Stimulated activated CD4-positive, alpha-beta T cell treated with anti-CD3 and anti-CD28 coated beads, Interleukin-1b, Interleukin-23, amount 100 ng/mL, for 4 hours (primary cell): ENCODE measurements at places on chromosomes 4 and X.

DNA sequence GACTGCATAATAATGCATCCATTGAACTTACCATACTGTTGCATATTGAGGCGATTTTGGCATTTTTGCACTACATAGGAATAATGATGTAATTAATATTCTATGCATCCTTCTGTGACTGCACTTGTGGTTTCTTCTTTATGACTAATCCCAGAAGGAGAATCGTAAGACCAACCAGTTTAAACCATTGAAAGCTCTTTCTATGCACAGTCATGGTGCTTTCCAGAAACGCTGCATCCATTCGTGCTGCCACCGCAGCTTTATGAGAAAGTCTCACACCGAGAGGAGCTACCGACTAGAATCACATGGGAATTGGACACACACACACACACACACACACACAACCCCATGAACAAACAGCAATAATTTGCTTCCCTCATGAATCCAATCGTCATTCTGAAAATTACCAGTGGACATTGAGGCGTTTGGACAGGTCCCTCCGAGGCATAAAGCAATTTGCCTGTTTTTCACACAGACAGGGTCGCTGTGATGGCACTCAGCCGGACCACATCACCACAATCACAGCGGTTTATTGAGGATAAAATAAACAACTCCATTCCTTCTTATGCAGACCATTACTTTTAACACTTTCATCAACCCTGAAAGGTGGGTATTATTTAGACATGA is 64.2 kb downstream of the PACRGL start:
- DNase-seq = no peak

DNA sequence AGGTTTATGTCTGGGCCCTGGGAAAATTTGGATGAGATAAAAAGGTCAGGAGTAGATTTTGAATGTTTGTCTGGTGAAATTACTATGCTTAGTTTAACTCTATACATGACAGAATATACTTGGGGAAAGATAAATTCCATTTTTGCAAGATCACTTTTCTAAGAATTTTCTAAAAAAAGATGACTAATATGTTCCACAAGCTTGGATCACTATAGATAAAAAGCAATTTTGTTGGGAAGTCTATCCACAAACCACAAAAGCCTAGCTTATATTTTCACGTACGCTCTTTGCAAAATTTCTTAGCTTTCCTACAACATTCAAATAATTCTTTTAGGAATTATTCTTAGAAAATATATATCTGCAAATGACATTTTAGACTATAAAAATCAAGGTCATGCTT is 20.6 kb upstream of the COQ2 start:
- no peak for DNase-seq

DNA sequence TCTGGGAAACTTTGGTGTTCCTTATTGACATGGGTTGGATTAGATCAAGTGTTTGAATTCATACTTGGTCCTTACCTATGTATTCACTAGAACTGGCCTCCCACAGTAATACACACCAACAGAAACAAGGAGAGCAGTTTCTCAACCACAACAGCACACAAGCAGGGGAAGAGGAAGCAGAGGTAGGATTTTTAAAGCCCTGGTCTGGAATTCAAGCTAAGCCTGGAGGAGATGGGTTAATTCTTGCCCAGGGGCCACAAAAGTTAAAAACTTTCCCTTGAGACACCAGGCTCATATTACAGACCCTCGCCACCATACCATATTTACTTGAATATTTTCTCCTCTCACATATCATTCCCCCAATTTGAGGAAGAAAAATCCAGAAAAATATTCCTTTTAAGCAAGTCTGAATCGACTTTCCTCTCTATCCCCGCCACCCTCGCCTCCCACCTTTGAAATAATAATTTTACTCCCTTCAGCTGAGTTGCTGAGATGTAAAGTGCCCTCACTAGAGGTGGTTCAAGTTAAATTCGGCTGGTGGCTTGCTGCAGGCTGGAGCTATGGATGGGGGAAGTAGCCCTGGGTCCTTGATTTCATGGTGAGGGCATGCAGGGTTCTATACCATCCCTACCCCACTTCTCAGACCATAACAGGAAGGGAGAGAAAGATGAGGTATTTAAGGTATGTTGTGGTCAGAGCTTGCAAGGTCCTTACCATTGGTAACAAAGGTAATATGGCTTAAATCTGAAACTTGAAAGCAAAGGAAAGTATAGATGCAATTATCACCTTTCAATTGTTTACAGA is 440.2 kb downstream of the INPP4B start:
- no peak for DNase-seq

GRCh38 chr4:175440786-175441185 is 371.3 kb downstream of the GPM6A start:
- no peak for DNase-seq

DNA sequence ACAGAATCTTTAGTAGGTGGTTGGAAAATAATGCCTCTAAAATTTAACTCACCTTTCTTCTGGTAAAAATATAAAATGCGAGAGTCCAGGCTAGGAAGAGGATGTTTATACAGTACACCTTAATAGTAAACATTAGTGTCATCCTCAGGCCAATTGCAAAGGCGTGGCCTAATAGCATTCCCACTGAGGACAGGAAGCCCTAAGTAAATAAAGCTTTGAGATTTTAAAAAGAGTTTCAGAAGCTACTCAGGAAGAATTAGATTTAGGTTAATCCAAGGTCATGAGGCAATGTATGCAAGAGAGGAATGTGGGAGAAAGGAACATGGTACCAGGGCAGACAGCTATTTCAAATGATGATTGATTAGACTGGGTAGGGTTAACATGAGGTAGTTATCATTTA is 49.5 kb downstream of the RPGR start:
- no peak for DNase-seq

DNA sequence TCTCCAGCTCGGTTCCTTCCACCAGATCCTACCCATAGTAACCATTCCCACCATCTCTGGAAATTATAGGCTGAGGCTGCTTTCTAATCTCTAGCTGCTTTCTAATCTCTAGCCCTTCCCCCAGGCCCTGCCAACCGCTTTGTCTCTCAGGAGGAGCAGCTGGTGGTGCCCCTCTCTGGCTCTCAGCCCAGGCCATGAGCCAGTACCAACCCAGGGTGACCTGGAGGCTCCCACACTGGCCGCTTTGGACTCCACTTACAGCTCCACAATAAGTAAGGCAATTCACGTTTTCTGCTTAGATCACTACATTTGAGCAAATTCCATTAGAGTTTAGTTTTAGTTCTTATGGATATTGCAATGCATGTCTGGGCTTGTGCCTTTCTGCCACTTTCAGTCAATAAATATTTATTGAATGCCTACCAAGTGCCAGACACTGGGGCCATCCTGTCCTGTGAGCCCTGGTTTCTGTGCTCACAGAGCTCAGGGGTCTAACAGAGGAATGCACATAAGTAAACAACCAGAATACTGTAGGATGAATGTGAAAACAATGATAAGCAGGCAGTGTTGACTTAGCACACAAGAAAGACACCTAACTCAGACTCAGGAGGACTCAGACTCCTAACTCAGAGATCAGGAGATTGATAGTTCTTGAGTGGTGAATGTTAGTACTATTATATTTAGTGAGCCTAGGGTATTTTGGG is 38.9 kb downstream of the SMC1A start:
- DNase-seq = no peak

GRCh38 chrX:12240491-12240890 is 102.2 kb downstream of the FRMPD4 start:
- DNase-seq = no peak

DNA sequence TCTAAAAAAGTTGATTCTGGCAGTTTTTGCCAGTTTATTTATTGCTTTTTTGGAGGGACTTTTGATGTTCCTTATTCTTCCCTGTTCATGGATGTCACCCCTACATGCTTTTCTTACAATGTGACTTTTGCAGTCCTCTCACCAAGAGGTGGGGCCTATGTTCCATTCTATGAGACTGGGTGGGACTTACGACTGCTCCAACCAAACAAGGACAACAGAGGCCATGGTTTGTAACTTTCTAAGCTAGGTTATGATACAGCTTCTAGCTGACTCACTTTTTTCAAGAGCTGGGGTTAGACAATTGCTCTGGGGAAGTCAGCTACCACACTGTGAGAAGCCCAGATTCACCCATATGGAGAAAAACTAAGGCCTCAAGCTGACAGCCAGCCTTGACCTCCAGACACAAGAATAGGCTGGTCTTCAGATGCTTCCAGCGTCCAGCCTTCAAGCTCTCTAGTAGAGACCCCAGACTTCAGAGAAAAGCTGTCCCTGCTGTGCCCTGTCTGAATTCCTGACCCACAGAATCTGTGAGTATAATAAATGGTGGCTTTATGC is 39.5 kb downstream of the ENOPH1 start:
- DNase-seq = no peak

- no peak for DNase-seq
These were observed 551.5 kb upstream of the PITX2 start for GRCh38 chr4:111174331-111174730.
